ENCODE measurements at places on chromosomes 11 and 22.

DNA sequence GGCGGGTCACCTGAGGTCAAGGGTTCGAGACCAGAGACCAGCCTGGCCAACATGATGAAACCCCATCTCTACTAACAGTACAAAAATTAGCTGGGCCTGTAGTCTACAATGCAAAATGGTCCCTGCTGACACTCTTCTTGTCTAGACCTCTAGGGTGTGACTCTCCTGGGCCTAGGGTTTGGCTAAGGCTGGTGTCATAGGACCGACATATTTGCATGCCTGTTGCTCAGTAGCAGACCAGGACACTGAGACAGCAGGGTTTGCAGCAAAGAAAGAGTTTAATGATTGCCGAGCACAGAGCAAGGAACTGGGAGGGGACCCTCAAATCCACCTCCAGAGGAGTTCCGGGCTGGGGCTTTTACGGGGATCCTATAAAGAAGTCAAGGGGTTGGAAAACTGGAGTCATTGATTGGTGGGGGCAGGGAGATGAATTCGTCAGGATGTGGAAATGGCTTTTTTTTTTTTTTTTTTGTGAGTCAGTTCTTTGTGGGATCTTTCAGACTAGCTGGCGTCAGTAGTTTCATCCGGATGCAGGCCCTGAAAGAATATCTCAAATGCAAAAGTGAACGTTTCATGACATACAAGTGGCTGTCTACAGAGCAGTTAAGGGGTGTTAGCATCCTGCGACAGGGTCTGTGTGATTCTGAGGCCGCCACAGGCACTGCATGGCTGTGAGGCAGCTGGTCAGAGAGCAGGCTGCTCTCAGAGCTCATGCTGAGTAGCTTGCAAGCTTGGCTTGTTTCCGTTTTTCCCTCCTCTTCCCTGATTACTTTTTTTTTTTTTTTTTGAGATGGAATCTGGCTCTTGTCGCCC is 27.2 kb upstream of the A4GALT start:
- DNase-seq = peak; percentile 78

DNA sequence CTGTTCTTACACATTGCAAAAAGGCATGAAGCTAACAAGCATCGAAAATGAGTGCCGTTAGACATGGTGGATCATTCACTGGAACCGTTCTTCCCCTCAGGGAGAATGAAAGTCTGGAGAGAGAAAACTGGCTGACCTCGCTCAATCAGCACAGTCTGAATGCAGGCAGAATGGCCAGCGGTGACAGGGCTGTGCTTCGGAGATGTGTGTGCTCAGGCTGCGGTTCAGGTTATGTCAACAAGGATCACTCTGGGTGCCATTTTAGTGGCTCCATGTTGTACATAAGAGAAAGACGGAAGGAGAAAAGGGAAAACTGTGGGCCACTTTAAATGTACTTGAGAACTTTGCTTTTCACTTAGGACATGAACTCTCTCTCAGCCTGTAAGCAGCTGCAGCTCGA is 749.8 kb upstream of the ARHGAP42 start:
- no peak for DNase-seq

GRCh38 chr11:68810164-68810563 is 31.6 kb downstream of the CPT1A start:
- no peak for DNase-seq

- no peak for DNase-seq
These were observed 235.9 kb upstream of the DDI1 start for GRCh38 chr11:103800406-103801114.

- DNase-seq = no peak
These were observed 403.8 kb downstream of the CNTN5 start for GRCh38 chr11:99424313-99425084.

DNA sequence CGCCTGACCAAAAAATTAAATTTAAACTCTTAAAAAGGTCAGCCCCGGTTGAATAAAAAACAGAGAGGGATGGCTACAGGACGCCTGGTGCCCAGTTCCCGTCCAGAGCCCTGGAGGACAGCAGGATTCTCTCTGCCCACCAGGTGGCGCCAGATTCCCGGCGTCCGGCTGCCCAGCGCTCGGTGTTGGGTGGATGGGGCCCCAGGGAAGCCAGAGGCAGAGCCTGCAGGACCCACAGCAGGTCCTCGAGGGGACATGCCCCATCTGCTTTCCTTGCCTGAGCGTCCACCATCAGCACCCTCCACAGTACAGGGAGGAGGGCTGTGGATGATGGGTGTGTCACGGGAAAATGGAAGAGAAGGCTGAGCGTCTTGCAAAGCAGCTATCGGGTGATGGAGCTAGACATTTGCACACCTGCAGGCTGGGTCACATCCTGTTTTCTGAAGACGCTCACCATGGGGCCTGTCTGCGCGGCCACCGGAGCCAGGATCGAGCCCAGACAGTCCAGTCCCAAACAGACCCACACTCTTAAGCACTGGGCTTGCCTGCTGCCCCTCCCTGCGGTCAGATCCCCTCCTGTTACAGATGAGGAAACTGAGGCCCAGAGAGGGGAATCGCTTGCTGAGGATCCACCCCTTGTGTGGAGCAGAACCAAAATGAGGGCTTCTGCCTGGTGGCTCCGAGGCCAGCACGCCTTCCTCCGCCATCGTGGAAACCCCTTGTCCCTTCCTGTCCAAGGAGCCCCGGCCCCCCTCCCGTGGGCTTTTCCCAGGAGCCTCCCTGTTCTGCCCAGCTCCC is 18.5 kb upstream of the CBX7 start:
- peak; percentile 76 for DNase-seq

DNA sequence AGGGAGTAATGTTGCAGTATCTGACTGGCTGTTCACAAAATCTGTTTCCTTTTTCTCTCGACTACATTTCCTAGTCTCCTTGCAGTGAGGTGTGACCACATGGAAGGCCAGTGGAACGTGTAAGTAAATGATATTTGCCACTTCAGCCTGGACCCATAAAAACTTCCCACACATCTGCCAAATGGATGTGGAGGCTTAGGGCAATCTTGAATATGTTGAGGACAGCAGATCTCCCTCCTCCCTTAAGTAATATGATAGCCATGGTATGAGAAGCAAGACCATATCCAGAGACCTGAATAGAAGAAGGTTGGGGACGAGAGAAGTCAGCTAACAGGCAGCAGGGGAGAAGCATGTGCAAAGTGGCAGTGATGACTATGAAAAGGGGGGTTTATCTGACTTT is 33.0 kb upstream of the C11orf87 start:
- DNase-seq = no peak

- no peak for DNase-seq
These were observed 35.4 kb upstream of the BRSK2 start for GRCh38 chr11:1354125-1354938.

- DNase-seq = no peak
These were observed 19.5 kb downstream of the KIAA0930 start for GRCh38 chr22:45221201-45221600.

DNA sequence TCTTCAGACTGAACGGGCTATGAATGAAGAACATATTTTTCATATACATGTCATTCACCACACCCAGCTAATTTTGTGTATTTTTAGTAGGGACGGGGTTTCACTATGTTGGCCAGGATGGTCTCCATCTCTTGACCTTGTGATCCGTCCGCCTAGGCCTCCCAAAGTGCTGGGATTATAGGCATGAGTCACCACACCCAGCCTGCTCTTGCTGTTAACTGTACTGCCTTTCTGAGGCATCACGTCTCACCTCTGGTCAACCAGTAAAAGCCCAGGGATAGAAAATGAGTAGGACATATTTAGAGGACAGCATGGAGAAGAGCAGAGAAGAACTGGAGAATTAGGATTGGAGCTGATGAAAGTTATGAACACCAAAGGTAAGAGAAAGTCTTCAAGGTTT is 55.6 kb downstream of the APOL3 start:
- DNase-seq = no peak

DNA sequence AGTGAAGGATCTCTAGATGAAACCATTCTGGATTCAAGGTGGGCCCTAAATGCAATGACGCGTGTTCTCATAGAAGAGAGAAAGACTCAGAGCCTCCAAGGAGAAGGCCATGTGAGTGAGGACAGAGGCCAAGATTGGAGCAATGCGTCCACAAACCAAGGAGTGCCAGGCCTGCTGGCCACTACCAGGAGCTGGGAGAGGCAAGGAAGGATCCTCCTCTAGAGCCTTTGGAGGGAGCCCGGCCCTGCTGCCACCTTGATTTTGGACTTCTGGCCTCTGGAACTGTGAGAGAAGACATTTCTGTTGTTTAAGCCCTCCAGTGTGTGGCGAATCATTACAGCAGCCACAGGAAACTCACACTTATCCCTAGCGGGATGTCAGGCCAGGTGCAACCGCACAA is 52.7 kb upstream of the SHANK2 start:
- no peak for DNase-seq

DNA sequence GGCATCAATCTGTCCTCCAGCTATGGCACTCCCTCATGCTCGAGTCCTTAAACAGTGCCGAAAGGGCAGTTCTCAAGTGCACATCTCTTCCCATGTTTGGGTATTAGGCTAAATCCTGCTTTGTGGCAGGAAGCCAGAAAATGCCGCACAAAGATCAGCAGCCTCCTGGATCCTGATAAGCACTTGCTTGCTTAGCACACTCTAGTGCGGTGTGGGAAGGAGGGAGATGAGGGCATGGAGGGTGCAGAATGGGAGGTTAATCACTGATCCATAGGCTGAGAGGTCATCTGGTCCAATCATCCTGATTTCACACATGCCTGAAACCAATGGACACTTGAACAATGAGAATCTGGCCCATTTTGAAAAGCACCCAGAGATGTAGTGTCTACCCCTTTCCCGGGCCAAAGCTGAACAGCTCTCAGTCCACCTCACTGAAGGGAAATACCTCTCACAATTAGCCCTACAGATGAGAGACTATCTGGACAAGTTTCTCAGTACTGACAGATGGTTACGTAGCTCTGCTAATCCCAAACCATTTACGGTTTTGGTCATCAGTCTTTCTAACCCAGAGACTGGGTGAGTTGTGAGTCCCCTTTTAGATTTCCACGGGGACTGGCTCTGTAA is 29.8 kb upstream of the CHRM4 start:
- DNase-seq = no peak

DNA sequence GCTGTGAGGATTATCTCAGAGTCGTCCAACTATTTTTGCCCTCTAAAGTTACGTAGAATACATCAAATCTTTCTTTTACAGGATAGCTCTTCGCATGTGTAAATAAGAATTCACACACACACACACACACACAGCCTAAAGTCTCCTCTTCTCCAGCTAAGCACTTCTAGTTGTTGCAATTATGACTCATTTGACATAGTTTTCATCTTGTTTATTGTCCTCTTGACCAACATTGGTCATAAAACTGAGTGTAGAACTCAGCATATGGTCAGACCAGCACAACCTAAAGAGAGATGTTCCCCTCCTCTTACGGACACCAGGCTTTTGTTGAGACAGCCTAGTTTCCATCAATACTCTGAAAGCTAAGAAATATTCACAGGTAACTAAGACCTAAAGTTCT is 234.2 kb downstream of the BLID start:
- peak; percentile 68 for DNase-seq

DNA sequence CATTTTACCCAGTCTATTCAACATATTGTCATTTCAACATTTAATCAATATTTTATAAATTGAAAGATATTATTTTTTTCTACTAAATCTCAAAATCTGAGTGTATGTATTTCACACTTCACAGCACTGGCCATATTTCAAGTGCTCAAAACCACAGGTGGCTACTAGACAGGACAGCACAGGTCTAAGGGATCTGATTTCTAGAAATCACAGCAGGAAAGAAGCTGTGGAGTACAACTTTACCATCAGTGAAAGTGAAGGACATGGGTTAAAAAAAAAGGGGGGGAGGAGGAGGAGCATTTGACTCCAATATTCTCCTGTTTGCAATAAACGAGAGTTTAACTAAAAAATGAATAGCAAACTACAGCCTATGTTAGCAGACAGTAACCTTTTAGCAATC is 4.5 kb downstream of the PRDM10 start:
- DNase-seq = no peak

DNA sequence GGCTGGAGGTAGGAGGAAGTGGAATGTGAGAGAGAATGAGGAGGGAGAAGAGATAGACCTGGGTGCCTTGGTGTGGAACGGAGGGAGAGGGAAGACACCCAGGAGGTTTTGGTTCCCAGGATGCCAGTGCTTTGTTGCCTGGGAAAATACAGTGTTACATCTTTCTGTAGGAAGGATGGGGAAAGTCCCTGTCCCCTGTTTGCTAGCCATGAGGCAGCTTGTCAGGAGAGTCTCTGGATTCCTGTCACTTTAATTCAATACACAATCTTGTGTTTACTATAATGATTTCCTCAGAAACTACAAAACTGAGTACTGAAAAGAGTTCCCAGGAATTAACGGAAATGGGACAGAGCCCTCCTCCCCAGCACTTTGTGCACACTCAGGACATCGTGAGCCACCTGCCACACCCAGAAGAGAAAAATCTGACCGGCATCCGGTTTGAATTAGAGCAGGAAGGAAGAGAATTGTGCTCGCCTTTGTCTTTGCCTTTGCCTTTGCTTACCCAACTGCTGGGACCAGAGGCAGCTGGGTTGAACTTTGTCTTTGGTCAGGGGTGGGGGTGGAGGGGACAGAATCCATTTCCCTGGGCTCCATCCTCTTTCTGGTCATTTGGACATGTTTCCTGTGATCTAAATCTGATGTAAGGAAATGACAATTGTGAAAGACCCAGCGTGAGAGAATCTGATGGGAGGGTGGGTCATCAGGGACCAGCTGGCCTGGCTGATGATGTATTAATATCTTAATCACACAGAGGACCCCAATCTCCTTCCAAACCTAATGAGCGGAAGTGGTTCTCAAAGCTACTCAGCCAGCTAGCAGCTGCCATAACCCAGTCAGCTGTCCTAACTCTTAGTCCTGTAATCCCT is 1.3 kb upstream of the LIMK2 start:
- no peak for DNase-seq

- DNase-seq = no peak
These were observed 13.8 kb downstream of the C11orf71 start for GRCh38 chr11:114386545-114386944.

DNA sequence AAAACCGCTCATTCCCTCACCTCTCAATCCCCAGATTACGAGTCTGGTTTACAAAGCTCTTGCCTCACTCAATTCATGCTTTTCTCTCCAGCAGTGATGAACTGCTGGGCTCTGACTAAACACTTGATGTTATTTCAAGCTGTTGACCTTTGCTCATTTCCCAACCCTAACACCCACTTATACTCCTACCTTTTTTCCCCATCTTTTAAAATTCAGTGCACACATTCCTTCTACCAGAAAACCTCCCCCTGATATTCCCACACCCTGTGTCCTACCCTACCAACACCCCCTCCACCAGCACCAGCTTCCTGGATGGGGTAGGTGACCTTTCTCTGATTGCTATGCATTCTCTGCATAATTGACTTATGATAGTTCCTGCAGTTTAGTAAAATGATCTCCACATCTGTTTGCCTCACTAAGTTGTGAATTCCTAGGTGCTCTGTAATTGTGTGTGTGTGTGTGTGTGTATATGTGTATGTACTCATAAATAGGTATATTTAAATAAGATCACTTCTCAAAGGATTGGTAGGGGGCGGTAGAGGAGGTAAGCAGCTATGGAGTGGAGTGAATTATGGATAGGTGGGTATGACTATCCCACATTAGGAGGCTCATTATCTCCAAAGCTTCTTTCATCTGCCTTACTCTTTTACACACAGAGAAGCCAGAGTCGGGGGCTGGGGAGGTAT is 842 bp downstream of the HEPACAM start:
- peak; percentile 54 for DNase-seq
